ENCODE measurements at places on chromosomes 1 and 21. TPM values are rescaled to one million over a fixed set of nuclear protein-coding genes. Genes with fewer than 3 reads are reported as not detected.

The EPHA10 gene
- polyA plus RNA-seq: 0.38 TPM

The PRAMEF26 gene
- not detected for polyA plus RNA-seq

The ZYG11A gene
- polyA plus RNA-seq: 0.51 TPM

The VWA5B1 gene
- not detected for polyA plus RNA-seq

The NR0B2 gene
- not detected for polyA plus RNA-seq

The PDE4B gene
- polyA plus RNA-seq: 0.51 TPM

The GPR157 gene
- polyA plus RNA-seq: 15.7 TPM

The NECTIN4 gene
- 44.9 TPM for polyA plus RNA-seq

The FCGR1A gene
- polyA plus RNA-seq: 1.00 TPM

The NEK2 gene
- polyA plus RNA-seq: 4.7 TPM

The HHIPL2 gene
- polyA plus RNA-seq: 0.22 TPM

The SLC9C2 gene
- not detected for polyA plus RNA-seq
